Heart right ventricle (tissue), 16 donors: ENCODE measurements at places on chromosomes 7 and 10. TPM values are rescaled to one million over a fixed set of nuclear protein-coding genes. Genes with fewer than 3 reads are reported as not detected.
A peak's percentile ranks its signal among the peaks of the same experiment; 100 is the strongest.

GRCh38 chr10:14093730-14094484 is 236.8 kb downstream of the FRMD4A start:
- no peak overlapping the region for H3K27ac ChIP-seq
- no peak for DNase-seq
- no peak overlapping the region for H3K4me3 ChIP-seq
- no peaks in the 10 kb centered on the region for H3K27me3 ChIP-seq

GRCh38 chr10:99595770-99596465 is 24.3 kb downstream of the SLC25A28 start:
- H3K27ac ChIP-seq: no peak overlapping the region
- no peak for DNase-seq

DNA sequence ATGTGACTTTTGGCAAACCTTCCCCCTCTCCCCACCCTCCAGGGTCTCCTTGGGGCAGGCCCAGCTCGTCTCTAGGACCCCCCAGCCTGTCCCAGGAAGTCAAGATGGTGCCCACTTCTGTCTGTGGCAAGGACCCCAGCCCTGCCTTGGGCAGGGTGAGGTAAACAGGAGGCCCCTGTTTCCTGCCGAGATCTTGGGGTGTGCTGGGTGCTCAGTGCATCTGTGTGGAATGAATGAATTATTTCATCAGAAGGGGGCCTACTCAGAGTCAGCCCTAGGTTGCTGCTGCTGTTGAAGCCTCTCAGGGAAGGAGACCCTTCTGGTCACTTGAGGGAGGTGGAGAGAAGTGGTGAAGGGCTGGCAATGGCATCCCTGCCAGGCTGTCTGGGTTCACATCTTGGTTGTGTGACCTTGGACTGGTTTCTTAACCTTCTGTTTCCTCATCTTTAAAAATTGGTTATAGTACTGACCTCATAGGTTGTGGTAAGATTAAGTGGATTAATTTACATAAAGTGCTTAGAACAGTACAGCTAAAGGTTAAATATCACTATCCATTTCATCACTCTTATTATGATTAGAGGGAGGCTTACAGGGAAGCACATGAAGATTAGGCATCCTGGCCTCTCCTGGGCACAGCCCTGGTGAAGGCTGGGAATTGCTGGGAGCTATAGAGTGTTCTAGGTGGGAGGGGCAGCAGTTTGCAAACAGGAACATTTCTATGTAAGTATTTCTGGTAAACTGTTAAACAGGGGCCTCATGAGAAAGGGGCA is 67.7 kb downstream of the ZMIZ1 start:
- no peaks in the 10 kb centered on the region for H3K27me3 ChIP-seq
- peaks cover 100% of the 10 kb centered on the region for H3K4me1 ChIP-seq
- H3K4me3 ChIP-seq: no peak overlapping the region
- peaks cover 13% of the 10 kb centered on the region for H3K36me3 ChIP-seq
- DNase-seq: no peak

- no peaks in the 10 kb centered on the region for H3K4me1 ChIP-seq
- peak within 1 kb of the TSS; percentile 27 for H3K27ac ChIP-seq
- DNase-seq: peak; percentile 28
- H3K27me3 ChIP-seq: peaks cover 33% of the 10 kb centered on the region
- no peaks in the 10 kb centered on the region for H3K36me3 ChIP-seq
These were observed at the start of gene MUC3A for GRCh38 chr7:100949227-100949932. MUC3A (plus strand) TSS chr7:100949534; CDS start chr7:100949625, 91 bp downstream.

GRCh38 chr10:38072552-38072951 is 21.6 kb upstream of the ZNF37A start:
- H3K36me3 ChIP-seq: no peaks in the 10 kb centered on the region
- DNase-seq: no peak
- no peak overlapping the region for H3K4me3 ChIP-seq

GRCh38 chr7:139131601-139132041 is 22.1 kb upstream of the ZC3HAV1 start:
- H3K27ac ChIP-seq: no peak overlapping the region
- peaks cover 5% of the 10 kb centered on the region for H3K4me1 ChIP-seq
- no peaks in the 10 kb centered on the region for H3K36me3 ChIP-seq
- no peaks in the 10 kb centered on the region for H3K27me3 ChIP-seq

DNA sequence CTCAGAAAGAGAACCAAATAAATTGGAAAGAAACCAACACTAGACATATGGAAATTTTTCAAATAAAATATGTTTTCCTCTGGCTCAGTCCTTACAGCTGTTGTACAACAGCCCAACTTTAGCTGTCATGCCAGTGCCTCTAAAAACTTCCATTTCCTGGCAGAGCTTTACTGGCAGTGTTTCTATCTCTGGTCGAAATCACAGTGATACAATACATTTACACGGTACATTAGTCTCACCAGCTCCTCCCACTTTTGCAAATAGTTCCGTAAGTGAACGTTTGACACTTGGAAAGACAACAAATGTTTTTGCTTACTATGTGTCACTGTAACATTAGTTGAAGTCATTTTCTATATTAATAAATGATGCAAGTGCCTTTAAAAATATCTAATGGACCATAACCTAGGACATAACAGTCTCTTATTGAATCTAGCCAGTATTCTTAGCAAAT is 29.8 kb downstream of the BCAP29 start:
- no peaks in the 10 kb centered on the region for H3K27me3 ChIP-seq
- peaks cover 35% of the 10 kb centered on the region for H3K4me1 ChIP-seq
- no peak overlapping the region for H3K4me3 ChIP-seq

DNA sequence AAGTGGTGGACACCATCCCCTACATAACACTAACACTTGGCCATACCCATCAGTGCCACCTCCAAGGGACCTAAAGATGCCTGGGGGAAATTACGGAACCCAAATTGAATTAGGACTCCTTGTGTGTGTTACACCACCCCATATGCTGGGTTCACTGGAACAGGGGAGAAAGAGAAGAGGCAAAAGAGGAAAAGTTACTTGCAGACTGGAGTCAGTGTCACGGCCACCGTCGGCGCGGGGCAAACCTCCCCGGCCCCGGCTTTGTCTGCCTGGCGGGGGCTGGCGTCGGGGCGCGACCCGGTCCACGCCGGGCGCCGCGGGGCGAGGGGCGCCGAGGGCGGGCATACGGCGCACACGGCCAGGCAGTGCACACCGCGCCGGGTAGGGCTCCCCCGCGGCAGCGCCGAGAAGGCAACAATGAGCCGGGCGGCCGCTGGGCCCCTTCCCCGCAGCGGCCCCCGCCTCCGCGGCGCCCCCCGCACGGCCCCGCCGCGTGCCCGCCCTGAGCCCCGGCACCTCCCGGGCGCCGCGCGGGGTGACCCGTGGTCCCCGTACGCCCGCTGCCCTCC is 171.1 kb downstream of the FAM107B start:
- peaks cover 4% of the 10 kb centered on the region for H3K4me1 ChIP-seq
- DNase-seq: no peak
- peaks cover 5% of the 10 kb centered on the region for H3K36me3 ChIP-seq
- H3K27me3 ChIP-seq: no peaks in the 10 kb centered on the region
- H3K4me3 ChIP-seq: peak overlapping the region; percentile 57

- H3K4me3 ChIP-seq: no peak overlapping the region
- H3K4me1 ChIP-seq: peaks cover 22% of the 10 kb centered on the region
- no peak for DNase-seq
- H3K36me3 ChIP-seq: no peaks in the 10 kb centered on the region
- H3K27ac ChIP-seq: no peak overlapping the region
These were observed 100.1 kb upstream of the FAM20C start for GRCh38 chr7:92231-92674.

- H3K4me3 ChIP-seq: no peak overlapping the region
- no peaks in the 10 kb centered on the region for H3K36me3 ChIP-seq
- no peak overlapping the region for H3K27ac ChIP-seq
- no peak for DNase-seq
These were observed 139.2 kb downstream of the RAMP3 start for GRCh38 chr7:45296748-45297147.

- H3K27ac ChIP-seq: no peak overlapping the region
- H3K27me3 ChIP-seq: no peaks in the 10 kb centered on the region
- no peak for DNase-seq
- no peaks in the 10 kb centered on the region for H3K36me3 ChIP-seq
These were observed 1059.8 kb downstream of the LRMDA start for GRCh38 chr10:76491216-76491615.

GRCh38 chr10:129179972-129180678 is 286.9 kb upstream of the MGMT start:
- no peaks in the 10 kb centered on the region for H3K36me3 ChIP-seq
- H3K27ac ChIP-seq: no peak overlapping the region
- H3K4me1 ChIP-seq: no peaks in the 10 kb centered on the region
- no peak overlapping the region for H3K4me3 ChIP-seq
- H3K27me3 ChIP-seq: peaks cover 4% of the 10 kb centered on the region

DNA sequence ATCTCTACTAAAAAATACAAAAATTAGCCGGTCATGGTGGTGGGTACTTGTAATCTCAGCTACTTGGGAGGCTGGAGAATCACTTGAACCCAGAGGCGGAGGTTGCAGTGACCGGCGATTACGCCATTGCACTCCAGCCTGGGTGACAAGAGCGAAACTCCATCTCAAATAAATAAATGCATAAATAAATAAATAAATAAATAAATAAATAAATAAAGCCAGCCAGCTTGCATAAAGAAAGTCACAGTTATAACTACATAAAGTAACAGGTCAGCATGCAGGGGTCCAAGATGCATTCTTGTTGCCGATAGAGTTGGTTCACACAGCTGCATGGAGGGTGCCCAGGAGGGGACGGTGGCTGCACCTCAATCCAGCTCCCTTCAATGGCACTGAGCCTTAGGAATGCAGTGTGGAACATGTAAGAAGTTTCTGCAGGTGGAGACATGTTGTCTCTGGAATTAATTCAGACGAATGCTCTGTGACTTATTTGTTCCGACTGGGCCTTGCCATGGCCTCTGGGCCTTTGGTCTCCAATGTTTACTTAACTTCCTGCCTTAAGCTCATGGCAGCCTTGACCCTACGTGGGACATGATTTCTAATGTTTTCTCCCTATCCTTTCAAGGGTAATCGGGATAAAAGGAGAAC is 159.6 kb upstream of the PRKCQ start:
- no peak overlapping the region for H3K27ac ChIP-seq
- no peak for DNase-seq
- no peak overlapping the region for H3K4me3 ChIP-seq
- no peaks in the 10 kb centered on the region for H3K36me3 ChIP-seq
- H3K27me3 ChIP-seq: peaks cover 5% of the 10 kb centered on the region

GRCh38 chr7:155824227-155824886 is 12.1 kb upstream of the SHH start:
- no peaks in the 10 kb centered on the region for H3K4me1 ChIP-seq
- H3K4me3 ChIP-seq: no peak overlapping the region
- no peaks in the 10 kb centered on the region for H3K36me3 ChIP-seq
- no peak overlapping the region for H3K27ac ChIP-seq
- H3K27me3 ChIP-seq: peaks cover 65% of the 10 kb centered on the region

- no peak overlapping the region for H3K27ac ChIP-seq
- H3K4me1 ChIP-seq: peaks cover 6% of the 10 kb centered on the region
- no peak for DNase-seq
- peaks cover 40% of the 10 kb centered on the region for H3K27me3 ChIP-seq
- no peak overlapping the region for H3K4me3 ChIP-seq
These were observed 36.1 kb downstream of the GPRIN2 start for GRCh38 chr10:46520381-46520780.

GRCh38 chr10:29005988-29006387 is 282.9 kb upstream of the LYZL1 start:
- H3K36me3 ChIP-seq: no peaks in the 10 kb centered on the region
- no peaks in the 10 kb centered on the region for H3K27me3 ChIP-seq
- no peaks in the 10 kb centered on the region for H3K4me1 ChIP-seq
- no peak for DNase-seq
- H3K4me3 ChIP-seq: no peak overlapping the region

- no peaks in the 10 kb centered on the region for H3K4me1 ChIP-seq
- H3K27ac ChIP-seq: no peak overlapping the region
- no peaks in the 10 kb centered on the region for H3K36me3 ChIP-seq
These were observed 39.8 kb downstream of the PSMC2 start for GRCh38 chr7:103387242-103387641.

- peaks cover 61% of the 10 kb centered on the region for H3K4me1 ChIP-seq
- H3K36me3 ChIP-seq: no peaks in the 10 kb centered on the region
- DNase-seq: peak; percentile 61
- peak overlapping the region; percentile 49 for H3K27ac ChIP-seq
These were observed 11.4 kb downstream of the SH3PXD2A start for GRCh38 chr10:103843854-103844570.

DNA sequence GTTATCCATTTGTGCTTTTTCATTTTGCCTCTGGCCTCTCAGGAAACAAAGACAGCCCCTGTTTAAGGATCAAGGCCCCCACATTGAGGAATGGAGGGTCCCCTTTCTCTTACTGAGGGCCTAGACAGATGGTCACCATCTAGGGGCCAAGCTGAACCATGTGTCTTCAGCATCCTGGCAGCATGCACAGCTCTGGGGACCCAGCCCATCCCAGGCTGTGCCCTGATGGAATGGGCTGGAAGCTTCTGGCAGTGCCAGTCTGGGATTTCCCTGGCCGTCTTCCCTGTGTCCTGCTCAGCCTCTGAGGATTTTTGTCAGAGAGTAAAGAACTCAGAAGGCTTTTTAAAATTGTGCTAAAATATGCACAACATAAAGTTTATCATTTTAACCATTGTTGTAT is 116.8 kb downstream of the ITIH5 start:
- H3K27ac ChIP-seq: no peak overlapping the region
- H3K4me3 ChIP-seq: no peak overlapping the region
- no peak for DNase-seq
- H3K36me3 ChIP-seq: no peaks in the 10 kb centered on the region
- H3K4me1 ChIP-seq: peaks cover 7% of the 10 kb centered on the region
- H3K27me3 ChIP-seq: no peaks in the 10 kb centered on the region

GRCh38 chr10:13062803-13063202 is 37.2 kb upstream of the OPTN start:
- H3K27ac ChIP-seq: no peak overlapping the region
- no peak overlapping the region for H3K4me3 ChIP-seq
- no peaks in the 10 kb centered on the region for H3K4me1 ChIP-seq

GRCh38 chr7:22751341-22751740 is 24.3 kb downstream of the IL6 start:
- H3K4me1 ChIP-seq: no peaks in the 10 kb centered on the region
- DNase-seq: no peak
- no peaks in the 10 kb centered on the region for H3K27me3 ChIP-seq
- no peaks in the 10 kb centered on the region for H3K36me3 ChIP-seq
- H3K27ac ChIP-seq: no peak overlapping the region
- H3K4me3 ChIP-seq: no peak overlapping the region

GNAI1 gene
- total RNA-seq: 9.1 TPM

PDE6C gene
- total RNA-seq: not detected

CDK6 gene
- 16.7 TPM for total RNA-seq

PPP1R3C gene
- 121 TPM for total RNA-seq

TRIM50 gene
- not detected for total RNA-seq

PIK3AP1 gene
- total RNA-seq: 2.9 TPM

PPP1R9A gene
- 31.6 TPM for total RNA-seq

CRYGN gene
- not detected for total RNA-seq

FOXI2 gene
- 0.31 TPM for total RNA-seq
